ENCODE measurements at places on chromosomes 2 and 18.

DNA sequence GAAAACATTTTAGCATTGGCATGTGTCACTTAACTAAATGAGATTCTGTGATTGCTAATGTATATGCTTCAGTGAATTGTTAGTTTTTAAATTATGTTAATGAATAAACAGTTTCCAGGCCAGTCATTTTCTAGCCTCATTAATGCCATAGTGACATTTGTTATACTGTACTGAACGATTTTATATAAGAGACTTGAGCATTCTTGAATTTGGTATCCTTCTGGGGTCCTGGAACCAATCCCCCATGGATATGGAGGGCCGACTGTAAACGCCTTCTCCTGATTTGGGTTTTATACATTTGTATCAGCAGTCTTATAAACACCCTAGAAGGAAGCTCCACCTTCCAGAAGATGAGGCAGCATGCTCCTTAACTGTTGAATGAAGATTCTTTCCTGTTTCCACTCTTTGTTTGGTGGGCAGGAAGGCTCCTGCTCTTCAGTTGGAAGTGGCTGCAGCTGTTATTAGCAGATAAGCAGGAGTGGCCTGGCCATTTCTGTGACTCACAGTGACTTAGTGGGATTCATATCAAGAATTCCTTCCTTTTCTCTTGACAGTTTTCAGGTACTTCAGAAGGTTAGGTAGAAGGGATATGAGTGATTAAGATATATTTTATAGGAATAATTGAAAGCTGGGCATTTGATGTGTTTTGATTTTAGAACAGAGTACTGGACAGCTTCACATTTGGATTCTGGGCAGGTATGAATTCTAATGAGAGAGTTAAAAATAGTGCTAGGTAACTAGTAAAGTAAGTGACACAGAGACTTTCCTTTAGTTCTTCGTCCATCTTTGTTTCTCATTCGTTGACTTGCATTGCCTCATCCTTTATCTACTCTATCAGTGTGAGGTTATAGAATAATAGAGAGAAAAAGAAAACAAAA lies 124.9 kb downstream of the PLCL1 start:
- DNase-seq, result no peak

DNA sequence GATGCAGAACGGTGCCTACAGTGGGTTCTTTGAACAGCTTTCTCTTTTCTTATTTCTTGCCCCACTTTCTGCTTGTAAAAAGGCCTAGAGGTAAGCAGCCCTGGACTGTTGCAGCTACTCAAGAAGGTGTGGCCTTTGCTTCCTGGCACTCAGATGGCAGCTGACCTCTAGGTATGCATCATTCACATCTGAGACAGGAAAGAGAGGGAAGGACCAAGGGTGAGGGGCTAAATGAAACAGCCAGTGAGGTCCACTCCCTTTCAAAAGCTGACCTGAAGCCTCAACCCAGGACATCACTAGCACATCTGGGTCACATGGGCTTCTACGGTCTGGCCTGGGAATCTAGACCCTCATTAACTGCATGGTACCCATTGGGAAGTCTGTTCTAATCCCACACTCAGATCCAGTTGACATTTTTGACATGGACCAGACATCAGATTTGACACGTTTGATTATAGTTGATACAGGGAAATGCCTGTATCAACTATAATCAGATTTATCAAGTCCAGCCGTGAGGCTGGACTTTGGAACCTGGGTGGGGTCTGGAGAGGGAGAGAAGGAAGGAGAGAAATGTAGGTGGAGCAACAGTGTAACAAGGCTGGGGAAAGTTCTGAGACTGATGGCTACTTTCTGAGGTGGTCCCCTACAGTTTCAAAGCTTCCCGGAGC lies 60.2 kb downstream of the E2F6 start:
- no peak for DNase-seq

DNA sequence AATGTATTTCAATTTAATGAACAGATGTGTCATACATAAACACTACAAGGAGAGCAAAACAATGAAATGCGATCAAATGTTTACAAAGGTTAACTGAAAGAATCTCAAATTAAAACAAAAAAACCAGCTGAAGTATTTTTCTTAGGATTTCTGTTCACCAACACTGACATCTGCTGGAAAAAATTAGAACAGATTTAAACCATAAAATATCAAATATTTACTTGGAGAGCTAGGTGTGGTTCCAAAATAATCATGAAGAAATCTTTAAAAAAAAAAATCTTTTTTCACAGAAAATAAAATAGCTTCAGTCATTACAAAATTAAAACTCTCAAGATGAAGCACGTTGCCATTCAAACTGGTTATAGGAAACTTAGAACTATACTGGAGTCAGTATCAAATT lies 13.8 kb downstream of the MMADHC start:
- no peak for DNase-seq

DNA sequence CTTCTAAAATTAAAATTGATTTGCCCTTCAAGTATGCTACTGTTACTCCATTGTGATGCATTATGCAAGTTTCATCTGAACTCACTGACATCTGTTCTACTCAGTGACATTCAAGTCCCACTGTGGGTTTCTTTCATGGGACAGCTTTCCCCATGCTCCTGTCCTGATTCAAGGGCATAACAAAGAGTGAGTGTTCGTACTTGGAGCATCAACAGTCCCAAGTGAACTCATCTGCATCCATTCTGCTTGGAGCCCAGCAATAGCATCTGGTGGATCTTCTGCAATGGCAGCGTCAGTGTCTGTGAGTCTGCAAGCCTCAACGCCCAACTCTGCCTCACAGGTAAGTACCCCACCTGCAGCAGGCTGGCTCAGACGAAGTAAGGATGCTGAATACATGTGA lies 27.5 kb downstream of the BUB1 start:
- no peak for DNase-seq

DNA sequence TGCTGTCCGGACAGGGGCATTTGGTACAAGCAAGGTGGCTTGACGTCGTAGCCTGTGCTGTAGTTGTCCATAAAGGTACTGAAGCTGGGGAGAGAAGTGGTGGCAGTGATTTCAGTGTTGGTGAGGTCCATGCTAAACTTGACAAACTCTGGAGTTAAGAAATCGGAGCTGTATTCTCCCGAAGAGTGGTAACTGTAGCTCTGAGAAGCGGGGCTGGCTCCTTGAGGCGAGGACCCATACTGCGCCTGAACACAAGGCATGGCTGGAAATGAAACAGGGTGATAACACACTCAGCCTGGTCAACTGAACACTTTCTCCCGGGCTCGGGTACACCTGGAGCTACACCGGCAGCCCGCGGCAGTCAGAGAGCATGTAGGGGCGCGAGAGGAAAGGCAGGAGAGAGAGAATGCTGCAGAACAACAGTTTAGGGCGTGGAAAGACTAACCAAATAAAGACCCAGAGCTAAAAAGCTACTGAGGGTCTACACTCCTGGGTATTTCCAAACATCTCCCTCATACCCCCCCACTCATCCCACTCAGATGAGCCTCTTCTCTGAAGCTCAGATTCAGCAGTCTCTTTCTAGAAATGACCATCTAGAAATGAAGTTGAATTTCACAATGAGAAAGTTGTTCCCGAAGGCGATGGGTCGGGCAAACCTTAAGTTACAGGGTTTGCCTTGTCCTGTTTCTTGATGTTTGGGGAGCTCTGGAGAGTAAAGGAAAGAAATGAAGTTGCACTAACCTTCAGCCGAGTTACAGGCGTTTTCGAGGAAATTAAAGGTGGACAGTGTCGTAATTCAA lies 2.4 kb downstream of the NR4A2 start:
- DNase-seq, result no peak

DNA sequence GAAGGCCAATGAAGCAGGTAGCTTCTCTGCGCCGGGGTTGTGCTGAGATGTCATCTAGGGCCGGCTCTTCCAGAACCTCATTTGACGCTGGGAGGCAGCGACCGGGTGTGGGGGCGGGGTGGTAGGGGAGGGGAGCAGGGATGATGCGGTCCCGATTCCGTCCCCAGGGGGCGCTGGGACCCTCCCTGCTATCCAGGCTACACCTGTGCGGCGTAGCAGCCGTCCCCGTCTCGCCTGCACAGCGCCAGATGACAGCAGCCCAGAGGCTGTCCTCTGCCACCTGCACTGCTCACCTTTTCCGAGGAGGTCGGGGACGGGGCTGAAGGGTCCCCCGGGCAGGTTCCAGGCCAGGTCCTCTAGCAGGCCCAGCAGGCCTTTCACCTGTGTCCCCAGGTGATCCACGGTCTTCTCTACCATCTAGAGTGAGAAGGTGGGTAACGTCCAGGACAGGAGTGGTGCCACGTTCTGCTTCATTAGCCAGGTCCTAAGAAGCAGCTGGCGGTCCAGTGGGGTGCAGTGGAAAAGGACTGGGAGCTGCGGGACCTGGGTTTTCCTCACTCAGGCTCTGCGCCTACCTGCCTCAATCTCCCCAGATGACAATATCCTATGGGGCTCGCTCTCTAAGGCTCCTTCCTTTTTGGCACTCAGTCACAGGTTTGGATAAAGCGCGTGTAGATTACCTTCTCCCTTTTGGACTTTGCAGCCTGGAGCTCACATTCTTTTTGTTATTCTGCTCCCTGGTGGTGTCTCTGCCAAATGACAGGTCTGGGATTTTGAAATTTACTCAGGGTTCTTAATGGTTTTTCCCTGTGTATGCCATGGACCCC lies 56.0 kb upstream of the RAB6C start:
- peak; percentile 56 for DNase-seq

DNA sequence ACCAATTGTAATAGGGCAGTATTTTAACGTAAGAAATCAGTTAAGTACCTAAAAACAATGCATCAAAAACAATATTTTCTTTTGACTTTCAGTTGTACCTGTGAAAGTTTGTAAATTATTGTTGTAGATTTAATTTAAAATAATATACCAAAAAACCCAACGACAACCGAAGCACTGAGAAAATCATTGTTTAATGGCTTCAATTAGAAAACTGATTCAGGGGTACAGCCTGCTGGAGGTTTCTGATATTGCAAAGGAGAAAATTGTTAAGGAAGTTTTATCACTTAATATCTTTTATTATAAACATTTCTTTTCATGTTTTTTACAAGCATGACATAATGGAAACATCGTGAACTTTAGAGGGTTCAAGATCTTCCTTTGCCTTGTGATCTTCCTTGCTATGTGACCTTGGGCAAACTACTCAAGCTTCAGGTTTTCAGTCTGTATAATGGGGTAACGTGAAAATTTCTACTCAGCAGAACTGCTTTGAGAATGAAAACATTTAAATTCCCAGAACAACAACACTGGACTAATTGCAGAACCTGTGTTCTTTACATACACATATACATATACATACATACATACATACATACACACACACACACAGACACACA lies 76.3 kb upstream of the GLS start:
- DNase-seq, result no peak

GRCh38 chr2:101124643-101125366 lies 26.4 kb downstream of the TBC1D8 start:
- peak; percentile 99 for DNase-seq

DNA sequence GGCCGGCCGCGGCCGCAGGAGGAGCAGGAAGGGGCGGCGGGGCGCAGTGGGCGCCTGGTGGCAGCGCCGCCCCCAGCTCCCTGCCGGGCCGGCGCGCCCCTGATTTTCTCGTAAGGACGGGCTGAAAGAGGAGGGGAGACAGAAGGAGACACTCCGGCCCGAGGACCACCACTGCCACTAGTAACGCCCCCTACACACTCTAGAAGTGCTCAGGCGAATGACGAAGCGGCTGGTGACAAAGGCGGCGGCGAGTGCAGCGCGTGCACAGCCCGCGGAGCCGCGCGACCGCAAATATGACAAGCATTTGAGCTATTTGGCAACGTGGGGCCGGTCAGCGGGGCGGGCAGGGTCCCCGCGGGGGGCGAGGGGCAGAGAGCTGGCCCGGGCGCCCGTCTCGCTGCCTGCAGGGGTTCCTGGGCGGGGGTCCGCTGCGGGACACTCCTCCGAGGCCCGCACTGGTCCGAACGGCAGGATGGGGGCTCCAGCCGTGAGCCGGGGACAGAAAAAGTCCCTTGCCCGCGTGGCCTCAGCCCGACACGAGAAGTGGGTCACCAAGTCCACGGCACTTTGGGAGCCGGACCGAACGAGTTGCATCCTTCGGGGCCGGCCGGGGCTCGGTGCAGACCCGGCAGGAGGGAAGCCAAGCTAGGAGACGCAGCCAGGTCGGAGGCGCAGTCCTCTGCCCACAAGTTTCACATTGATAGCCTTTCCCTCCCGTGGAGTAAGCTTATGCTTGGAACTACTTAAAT lies 524 bp upstream of the SERTAD2 start:
- peak; percentile 91 for DNase-seq

GRCh38 chr2:8659092-8659734 lies 22.6 kb upstream of the ID2 start:
- no peak for DNase-seq

DNA sequence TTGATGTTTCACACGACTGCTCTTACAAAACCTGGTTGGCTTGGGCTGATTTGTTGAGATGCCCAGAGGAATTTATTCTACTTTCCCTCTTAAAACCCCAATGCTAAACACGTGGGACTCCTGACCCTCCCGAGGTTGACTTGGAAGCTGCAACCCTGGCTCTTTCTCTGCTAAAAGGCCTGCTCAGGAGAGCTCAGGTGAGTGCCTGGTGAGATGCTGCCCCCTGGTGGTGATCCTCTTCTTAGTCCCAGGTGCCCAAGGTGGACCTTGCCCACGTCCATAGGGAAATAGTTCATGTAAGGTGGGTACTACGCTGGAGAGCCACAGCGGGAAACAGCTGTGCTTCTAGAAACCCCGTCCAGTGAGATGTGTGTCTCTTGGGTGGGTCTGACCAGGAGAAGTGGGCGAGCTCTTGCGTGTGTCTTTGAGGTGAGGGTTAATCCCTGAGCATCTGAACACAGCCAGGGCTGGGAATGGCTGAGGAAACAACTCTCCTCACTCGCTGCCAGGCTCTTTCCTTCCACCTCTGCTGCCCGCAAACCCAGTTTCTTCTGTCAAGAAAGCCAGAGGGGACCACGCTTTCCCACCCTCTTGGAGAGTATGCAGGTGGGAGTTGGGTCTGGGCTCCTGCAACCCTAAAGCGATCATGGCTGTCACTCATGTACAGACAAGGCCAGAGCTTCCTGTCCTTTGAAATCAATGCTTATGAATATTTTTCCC lies 25.5 kb upstream of the PXDN start:
- DNase-seq, result no peak

DNA sequence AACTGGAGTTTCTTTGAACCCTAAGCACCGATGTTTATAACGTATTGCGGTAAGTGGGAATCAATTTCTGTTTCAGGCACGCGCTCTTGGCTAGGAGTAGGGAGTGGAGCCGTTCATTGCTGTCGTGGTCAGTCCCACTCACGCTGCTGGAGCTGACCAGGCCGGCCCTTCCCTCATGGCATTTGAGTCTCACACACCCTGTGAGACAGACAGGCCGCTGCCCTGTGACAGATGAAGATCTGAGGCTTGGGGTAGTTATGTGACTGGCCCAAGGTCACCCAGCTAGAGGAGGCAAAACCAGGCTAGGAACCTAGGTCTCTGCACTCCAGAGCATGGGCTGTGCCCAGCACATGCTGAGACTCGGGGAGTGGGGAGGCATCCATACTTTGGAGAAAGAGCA lies 2.9 kb upstream of the CIDEA start:
- no peak for DNase-seq

DNA sequence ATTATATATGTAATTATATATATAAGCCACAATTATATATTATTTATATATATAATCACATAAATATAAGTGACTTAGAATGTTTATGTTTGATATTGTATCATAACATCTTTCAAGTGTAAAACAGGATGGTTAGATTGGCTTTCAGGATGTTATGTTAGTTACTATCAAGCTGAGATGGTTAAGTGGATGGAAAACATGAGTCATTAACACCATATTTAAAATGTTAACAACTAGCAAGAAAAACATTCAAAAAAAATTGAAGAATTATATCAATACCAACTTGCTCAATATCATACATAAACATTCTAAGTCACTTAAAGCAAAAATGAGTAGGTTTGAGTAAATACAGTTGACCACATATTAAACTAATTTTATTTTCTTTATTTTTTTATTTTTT lies 21.8 kb upstream of the RAB27B start:
- peak; percentile 21 for DNase-seq

GRCh38 chr2:229467783-229468182 lies 196.7 kb upstream of the PID1 start:
- DNase-seq, result no peak
